Activated T-cell treated with anti-CD3 and anti-CD28 coated beads, Interleukin-2, amount 50 U/mL, for 4 hours (primary cell): ENCODE measurements at places on chromosomes 16 and 17.

DNA sequence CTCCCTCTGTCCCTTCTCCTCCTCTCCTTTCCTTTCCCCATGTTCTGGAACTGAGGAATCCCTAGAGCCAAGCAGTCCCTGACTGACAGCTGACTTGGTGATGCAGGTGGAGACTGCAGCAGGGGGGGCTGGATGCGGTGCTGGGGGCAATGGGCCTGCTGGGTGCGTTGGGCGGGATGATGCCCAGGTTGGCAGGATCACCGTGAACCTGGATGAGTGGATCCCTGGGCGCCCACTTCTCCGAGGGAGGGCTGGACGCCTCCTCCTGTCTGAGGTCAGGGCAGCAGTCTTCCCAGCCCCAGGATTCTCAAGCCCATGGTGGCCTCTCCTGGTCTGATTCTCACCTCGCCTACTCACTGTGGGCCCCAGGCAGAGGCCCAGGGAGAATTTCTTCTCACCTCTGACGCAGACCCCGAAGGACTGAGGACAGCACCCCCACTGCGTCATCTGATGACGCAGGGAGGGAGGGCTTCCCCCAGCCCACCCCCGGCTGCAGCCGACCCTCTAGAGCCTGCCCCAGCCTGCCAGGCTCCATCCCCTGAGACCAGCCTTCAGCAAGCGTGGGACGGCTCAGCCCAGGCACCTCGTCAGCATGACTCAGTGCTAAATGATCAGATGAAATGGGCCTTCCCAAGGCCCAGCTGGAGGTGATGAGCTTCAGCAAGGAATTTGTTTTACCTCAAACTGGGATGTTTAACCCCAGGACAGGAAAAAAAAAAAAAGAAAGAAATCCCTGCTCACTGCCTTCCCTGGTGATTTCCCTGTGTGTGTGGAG, 188.0 kb upstream of the TNRC6C start:
- DNase-seq, result no peak

- no peak for DNase-seq
Measured at GRCh38 chr17:10216213-10216938, 18.0 kb upstream of the GAS7 start.

GRCh38 chr17:48052956-48053757, 5.0 kb downstream of the NFE2L1 start:
- DNase-seq, result no peak

DNA sequence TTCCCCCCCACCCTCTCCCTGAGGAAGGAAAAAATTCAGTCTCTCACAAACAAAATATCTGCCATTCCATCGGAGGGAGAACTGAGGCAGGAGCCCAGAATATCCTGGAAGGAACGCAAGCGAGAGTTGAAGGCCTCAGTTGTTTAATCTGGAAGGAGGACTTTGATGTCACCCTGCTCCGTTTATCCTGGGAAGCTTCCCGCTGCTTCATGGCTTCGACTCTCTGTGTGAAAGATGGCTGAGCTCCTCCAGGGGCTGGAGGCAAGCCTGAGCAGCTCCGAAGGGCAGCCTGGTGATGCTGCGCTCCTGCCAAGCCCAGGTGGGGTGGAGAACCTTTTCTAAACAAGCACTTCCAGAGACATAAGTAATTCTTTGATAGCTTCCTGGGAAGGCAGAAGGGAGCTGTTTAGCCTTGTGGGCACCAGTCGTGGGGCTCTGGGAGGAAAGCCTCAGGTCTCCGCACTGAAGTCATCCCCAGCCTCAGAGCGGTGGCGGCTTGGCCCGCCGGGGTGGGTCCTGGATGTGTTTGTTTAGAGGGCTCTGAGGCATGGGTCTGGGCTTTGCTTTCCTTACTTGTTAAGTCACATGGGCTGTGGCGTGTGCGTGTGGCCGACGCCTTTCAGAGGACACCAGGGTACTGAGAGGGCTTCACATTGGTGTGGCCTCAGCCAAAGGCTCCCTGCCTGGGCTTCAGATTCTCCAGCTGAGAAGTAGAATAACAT, 7.9 kb downstream of the NKD1 start:
- DNase-seq, result no peak

- no peak for DNase-seq
Measured at GRCh38 chr17:16478649-16479048, 13.3 kb downstream of the LRRC75A start.

- DNase-seq, result no peak
Measured at GRCh38 chr17:9236286-9237052, 215.2 kb downstream of the NTN1 start.

GRCh38 chr16:78882751-78883150, 717.8 kb downstream of the MAF start:
- no peak for DNase-seq

- DNase-seq, result no peak
Measured at GRCh38 chr17:15238057-15238456, 27.1 kb downstream of the PMP22 start.

DNA sequence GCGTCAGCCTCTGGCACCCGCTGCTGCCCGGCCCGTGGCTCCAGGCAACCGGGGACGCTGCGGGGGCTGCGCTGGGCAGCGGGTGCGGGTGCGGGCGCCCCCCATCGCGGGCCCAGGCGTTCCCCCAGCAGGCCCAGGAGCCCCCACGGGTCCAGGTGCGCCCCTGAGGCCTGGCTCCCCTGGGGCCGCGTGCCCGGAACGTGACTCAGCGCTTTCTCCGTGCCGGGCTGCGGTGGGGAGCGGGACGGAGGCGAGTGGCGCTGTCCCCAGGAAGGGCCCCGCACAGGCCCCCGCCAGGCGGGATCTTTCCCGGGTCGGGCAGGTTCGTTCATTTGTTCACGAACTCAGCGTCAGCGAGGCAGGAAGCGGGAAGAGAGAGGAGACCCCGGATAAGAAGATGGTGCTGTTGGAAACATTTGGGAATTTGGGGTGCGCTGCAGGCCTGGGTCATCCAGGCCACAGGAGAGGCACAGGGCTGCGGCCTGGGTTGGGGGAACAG, 18.4 kb upstream of the EXOC7 start:
- no peak for DNase-seq

- DNase-seq, result no peak
Measured at GRCh38 chr17:41167561-41167960, 460 bp downstream of the KRTAP4-3 start.

DNA sequence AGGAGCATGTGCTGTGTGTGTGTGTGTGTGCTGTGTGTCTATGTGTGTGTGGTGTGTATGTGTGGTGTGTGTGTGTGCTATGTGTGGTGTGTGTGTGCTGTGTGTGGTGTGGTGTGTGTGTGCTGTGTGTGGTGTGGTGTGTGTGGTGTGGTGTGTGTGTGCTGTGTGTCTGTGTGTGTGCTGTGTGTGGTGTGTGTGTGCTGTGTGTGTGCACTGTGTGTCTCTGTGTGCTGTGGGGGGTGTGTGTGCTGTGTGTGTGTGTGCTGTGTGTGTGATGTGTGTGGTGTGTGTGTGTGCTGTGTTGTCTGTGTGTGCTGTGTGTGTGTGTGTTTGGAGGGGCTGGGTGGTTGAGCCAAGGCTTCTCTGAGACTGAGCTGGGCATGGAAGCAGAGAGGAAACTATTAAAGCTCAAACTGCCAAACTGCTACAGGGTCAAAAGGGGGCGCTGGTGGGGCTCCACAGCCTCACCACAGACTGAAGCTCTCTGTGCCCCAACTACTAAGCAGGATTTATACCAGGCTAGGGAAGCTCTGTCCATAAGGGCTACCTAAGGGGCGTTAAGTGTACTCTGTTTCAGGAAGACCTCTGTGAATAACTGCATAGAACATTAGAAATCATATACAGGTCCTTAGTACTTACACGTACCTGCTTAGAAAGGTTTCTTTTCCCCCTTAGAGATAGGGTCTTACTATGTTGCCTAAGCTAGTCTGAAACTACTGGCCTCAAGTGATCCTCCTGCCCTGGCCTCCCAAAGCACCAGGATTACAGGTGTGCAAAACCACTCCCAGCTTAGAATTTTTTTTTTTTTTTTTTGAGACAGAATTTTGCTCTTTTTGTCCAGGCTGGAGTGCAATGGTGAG, 27.8 kb upstream of the GHDC start:
- DNase-seq, result peak; percentile 60

DNA sequence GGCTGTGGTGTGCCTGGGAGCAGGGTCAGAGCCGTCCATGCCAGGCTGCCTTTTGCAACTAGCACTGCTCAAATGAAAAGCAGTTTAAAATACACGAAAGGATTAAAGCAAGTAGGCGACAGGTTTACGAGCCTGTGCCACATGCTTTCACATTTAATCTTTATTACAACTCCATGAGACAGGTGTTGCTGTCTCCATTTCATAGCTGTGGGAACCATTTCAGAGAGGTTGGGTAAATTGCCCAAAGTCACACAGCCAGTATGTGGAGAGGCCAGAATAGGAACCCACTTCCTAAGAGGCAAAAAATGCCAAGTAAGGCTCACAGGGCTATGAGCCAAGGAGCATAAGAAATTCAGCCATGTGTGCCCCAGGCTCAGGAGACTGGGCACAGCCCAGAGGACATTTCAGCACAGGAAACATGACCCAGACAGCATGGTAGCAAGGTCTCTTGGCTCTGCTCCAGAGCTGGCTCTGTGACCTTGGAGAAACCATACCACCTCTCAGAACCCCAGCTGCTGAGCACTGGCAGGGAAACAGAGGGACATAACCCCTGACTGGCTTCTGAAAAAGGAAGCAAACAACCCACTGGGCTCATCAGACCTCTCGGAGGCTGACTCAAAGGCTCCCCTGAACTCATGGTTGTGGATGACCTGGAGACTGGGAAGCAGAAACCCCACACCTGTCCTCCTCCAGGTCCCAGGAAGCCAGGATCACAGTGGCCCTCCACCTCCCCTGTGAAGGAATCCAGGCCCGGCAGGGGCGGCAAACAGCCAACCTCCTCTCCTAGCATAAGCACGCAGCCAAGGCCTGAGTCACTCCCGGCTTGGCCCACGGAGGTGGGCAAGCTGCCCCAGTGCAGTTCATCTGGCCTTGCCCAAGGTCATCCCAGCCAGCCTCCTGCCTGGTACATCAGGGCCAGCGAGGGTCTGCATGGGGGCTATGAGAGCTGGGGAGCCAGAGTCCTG, 40.3 kb upstream of the MRPS23 start:
- DNase-seq, result no peak

GRCh38 chr16:74718140-74718539, 17.5 kb upstream of the MLKL start:
- no peak for DNase-seq

- DNase-seq, result no peak
Measured at GRCh38 chr17:4097165-4097960, 45.5 kb downstream of the ZZEF1 start.

DNA sequence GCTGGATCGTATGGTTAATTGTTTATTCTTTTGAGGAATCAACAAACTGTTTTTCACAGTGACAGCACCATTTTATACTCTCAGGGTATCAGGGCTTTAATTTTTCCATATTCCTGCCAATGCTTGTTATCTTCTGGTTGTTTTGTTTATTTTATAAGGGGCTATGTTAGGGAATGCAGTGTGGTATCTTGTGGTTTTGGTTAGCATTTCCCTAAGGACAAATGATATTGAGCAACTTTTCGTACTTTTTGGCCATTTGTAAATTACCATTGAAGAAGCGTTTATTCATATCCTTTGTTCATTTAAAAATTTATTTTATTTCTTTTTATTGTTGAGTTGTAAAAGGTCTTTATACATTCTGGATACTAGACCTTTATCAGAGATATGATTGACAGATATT, 322.0 kb upstream of the SALL1 start:
- DNase-seq, result no peak

- no peak for DNase-seq
Measured at GRCh38 chr17:50184064-50184463, 17.4 kb downstream of the COL1A1 start.

DNA sequence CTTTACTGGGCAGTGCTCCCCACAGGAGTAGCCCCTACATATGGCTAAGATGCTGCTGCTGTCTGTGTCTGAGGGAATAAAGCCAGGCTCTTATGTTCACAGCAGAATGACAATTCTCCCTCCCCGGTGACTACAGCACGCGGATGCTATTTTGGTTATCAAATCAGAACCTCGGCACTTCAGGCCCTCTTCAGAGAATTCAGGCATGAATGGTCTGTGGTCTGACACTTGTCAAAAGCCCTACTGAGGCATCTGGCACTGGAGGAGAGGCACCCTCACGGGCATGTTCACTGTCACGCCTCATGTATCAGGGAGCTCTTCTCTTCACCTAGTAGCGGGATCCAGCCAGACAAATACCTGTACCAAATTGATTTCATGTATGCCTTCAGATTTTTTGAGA, 30.4 kb downstream of the KIAA0513 start:
- DNase-seq, result no peak

- DNase-seq, result no peak
Measured at GRCh38 chr17:7017827-7018200, 5.0 kb upstream of the BCL6B start.

- DNase-seq, result no peak
Measured at GRCh38 chr17:19928299-19928698, 49.3 kb downstream of the AKAP10 start.

DNA sequence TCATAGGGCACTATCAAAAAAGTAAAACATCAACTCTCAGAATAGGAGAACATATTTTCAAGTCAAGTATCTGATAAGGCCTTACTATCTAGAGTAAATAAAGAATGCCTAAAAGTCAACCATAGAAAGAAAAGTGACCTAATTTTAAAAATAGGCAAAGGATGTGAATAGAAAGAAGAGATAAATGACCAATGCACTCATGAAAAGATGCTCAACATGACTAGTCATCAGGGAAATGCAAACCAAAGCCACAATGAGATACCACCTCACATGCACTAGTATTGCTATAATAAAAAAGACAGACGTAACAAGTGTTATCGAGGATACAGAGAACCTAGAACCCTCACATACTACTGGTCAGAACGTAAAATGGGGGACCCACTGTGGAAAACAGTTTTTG, 90.8 kb downstream of the DYNLRB2 start:
- no peak for DNase-seq

GRCh38 chr17:59141860-59142259, 13.1 kb downstream of the SKA2 start:
- DNase-seq, result no peak

DNA sequence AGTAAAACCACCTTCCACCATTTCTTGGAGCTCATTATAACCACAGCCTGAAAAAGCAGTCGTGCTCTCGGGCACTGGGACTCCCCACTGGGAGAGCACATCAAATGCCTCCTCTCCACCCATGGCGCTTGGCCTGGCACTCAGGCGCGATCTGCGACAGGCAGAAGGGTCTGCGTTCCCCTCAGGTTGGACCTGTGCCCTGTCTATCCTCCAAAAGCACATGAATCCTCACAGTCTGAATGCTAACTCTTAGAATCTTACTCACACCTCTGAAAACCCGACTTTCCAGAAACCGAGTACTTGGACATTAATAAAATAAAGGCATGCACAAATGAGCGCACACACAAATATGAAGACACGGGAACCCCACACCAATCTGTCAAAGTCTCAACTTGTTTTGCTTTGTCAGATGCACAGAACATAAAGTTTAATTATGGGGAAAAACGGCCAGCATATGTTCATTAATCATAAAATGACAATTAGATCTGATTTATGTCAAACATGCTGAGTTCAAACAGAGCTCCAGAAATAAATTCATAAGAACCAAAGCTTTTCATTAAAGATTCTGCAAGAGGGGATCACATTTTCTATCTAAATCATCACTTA, 20.5 kb upstream of the FAAP100 start:
- no peak for DNase-seq

- DNase-seq, result no peak
Measured at GRCh38 chr16:84513123-84513522, 8.7 kb upstream of the MEAK7 start.
